ENCODE measurements at places on chromosomes 2 and 18.

DNA sequence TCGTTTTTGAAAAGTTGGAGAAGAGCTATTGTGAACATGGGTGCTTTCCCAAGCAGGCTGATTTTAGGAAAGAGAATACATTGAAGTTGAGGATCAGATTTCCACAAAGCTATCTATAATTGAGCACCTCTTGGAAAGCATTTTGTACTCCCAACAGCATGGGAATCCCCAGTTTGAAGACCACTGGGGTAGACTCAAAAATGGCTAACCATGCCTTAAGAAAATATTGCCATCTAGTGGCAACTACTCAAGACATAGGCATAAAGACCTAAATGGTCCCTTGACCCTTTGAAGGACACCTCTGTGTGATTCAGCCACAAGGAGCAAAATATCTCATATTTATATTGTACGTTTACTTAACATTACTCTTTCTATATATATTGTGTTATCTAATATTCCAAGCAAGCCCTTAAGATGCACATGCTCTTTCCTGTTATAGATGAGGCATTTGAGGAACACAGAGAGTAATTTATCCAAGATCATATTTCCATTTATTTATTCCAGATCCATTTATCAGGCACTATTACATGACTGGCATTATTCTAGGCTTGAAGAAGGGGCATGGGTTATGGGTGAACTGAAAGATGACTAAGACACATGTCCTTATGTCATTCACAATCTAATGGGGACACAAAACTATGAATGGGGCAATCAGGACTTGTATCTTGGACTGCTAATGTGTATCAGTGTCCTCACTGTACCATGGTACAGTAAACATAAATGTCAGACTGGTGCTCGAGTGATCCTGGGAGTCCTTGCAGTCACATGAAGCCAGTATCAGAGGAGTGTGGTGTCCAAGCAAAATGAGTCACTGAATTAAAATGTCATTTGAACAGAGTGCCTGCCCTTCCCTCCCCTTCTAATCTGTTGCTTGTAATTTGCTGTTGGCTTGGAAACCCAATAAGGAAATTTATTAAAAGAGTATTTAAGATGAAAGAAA is 121.0 kb upstream of the XPO1 start:
- peak; percentile 61 for DNase-seq

- DNase-seq: peak; percentile 67
Observed at GRCh38 chr2:227376656-227377396, 2.3 kb downstream of the TM4SF20 start.

DNA sequence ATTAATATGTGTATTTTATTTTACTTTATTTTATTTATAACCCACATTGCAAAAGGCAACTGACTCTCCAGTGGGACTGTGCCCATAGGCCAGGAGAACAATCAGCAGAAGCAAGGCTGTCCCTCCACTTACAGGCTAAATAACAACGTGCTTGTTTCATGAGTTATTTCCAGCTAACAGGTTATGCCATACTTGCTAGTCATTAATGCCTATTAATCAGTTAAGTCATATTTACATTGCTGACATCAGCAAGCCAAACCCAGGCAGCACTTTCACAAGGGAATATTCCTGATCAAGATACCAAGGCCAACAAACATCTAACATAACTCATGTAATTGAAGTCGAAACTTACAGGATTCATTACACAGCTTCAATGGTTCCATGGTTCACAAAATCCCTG is 92.1 kb downstream of the EN1 start:
- no peak for DNase-seq

DNA sequence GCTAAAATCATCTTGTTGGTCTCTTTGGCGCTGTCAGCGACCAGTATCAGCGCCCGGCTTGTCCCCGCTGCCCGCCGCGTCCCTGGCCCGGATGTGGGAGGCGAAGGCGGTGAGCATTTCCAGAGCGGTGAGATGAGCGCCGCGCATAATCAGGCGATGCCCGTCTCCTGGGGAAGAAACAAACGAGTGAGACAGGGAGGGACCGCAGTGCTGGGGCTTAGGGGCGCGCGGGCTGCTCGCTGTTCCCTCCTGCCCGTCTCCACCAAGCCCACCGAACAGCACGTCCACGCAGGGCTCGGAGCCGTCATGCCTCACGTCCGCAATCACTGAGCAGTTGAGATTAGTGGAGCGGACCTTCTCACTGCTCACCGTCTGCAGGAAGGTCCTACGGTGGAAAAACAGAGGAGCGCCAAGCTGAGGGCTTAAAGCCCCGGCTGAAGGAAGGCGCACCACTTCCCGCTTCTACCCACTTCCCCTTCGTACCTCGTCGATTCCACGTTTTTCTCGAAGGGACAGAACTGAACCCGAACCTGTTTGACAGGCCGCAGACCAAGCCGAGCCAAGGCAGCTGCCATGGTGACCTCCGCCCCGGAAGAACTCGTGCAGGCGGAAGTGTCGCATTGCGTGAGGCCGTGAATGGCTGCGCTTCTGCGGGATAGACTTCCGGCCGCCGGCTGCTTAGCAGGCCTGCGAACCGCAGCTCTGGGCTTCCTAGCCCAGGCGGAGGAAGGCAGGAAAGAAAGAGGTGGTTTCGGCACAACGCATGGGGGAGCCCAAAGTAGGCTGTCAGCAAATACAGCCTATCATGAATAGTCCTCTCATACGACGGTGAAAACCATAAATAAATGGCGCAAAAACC is at the start of gene MRPL53:
TSS of gene MRPL53 (minus strand) at position 595 of the 859 bp plus-strand sequence. CDS start at position 575, 20 bp downstream.
- peak; percentile 96 for DNase-seq

DNA sequence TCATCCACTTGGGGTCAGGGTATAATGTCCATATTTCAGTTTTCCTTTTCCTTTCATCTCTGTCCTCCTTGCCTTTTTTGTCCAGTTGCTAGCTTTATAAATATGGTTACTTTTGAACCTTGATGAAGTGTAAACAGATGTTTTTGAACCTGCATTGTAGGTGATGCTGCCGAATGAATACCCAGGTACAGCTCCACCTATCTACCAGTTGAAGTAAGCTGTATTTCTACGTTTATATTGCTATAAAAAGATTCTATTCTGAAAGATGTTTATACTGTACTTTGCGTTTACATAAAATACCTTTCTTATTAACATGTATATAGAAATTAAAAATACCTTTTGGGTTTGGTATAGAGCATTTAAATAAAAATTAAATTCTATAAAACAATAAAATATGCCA is 2.2 kb downstream of the IMPACT start:
- DNase-seq: no peak

- DNase-seq: no peak
Observed at GRCh38 chr2:4354164-4354563, 650.8 kb downstream of the DCDC2C start.

DNA sequence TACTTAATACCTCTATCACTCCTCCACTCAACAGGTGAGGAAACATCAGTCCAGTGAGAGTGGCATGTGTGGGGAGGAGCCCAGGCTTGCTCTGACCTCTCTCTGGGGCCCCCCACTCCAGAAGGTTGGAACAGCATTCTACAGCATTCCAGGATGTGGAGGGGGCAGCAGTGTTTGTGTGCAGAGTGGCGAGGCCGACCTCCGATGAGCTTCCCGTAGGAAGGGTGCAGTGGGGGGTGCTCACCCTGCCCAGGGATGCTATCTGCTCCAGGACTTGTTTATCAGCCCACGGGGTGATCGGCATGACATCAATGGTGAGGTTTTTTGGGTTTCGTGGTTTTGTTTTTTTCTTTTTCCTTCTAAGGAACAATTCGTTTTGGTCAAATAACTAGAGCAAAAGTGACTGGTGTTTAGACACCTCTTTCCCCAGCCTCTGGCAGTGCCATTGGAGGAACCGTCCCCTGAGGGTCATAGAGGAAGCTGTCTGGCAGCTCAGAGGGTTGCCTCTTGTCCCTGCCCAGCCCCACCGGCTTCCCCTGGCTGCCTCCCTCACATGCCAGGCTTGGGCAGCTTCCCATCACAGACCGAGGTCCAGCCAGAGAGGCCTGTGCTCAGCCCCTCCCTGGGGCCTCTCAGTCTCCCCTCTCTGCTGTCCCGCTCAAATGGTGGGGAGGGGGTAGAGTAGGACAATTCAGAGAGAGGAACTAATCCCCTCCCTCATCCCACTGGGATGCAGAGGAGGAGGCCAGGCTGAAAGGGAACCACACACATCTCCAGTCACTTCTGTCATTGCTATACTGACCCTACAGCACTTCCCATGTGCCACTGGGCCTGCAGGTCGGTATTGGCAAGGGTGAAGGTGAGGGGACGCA is 96.5 kb downstream of the ZFP36L2 start:
- peak; percentile 56 for DNase-seq

DNA sequence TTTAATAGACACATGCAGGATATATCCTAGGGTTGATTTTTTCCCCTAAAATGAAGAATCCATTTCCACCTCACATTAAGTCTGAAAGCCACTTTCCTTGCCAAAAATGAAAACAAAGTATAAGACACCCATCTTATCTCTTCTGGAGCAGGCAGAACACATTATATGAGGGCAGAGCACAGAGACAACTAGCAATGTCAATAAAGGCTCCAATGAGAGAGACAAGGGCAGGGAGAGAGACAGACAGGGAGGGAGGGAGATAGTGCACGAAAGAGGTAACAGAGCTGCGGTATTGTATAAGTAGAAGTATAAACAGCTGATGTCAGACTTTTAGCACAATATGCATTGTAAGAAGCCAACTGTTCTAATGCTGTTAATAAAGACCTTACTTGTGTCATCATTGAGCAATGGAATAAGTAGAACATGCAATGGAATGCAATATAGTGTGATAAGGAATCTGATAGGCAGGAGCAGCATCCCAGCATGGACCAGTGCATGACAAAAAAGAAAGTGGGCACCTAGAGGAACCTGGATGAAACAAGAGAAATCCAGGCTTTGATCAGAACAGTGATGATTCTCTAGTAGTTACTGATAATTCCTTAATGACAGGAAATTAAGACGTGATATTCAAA is 150.6 kb upstream of the TCF4 start:
- DNase-seq: no peak

GRCh38 chr2:105912081-105912480 is 167.4 kb downstream of the NCK2 start:
- DNase-seq: peak; percentile 22

DNA sequence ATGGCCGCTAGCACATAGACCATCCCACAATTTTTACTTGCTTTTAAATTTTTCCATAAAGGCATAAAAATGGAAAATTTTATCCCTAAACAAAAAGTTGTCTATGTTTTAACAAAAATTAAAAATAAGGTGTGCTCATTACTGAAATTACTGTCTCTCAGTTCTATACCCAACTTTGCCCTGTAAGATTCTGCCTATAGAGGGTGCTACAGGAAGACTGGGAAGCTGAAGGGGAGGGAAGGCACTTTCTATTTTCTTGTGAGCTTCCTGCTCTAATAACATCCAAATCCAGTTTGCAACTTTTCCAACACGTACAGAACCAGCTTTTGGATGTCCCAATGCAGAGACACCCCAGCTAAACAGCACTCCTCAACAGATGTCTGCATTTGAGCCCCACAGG is 666.9 kb downstream of the PLCL1 start:
- no peak for DNase-seq

DNA sequence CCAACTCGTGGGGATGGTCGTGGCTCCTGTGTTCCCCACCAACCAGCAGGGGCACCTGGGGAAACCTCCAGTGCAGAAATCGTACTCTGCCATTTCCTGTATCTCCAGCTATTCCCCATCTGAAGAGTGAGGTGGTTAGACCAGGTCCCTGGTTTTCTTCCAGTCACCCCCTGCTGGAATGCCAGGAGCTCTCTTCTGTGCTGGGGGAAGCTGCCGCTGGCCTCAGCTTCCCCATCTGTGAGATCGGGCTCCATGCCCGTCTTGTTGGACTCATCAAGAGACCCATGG is 119.7 kb downstream of the INHBB start:
- DNase-seq: no peak

DNA sequence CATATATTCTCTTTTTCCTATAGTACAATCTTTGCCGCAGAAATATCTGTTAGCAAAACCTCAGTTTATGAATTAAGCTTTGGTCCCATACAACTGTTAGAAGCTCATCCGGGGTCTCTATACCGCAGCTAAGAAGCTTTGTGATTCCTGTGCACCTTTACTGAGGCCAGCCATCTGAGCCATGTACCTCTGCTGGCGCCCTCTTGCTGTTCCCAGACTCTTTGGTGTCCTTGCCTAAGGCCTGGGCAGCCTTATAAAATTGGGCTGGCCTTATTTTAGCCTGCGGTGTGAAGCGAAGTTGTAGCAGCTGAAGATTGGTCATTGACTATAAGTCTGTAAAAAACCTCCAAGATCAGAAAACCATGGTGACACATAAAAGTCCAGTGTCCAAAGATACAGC is 1135.1 kb upstream of the CHAC2 start:
- DNase-seq: no peak

- DNase-seq: no peak
Observed at GRCh38 chr2:234745347-234745746, 206.5 kb upstream of the SH3BP4 start.

DNA sequence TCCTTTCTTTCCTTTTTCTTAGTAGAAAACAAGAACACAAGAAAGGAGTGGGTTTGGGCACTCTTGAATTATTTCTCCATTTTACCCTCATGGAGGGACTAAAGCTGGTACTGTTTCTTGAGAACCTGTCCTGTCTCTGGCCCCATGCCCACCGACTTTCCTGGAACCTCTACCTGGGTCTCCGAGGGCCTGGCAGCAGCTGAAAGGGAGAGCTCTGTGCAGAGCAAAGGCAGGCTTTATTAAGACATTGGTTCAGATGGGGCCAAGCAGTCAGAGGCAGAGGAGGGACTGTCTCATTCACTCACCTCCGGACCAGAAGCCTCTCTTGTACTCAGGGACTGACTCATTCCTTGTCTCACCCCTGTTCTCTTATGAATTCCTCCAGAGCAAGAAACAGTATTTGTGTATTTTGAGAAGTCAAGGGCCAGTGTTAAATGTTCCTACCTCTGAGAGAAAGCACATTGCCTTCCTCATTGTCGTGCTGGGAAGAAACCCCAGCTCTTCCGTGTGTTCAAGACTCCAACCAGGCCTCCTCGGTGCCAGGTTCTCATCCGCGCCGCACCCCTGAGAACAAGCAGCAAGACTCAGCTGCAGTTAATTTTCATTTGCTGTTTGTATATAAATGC is 201.9 kb upstream of the NT5C1B start:
- no peak for DNase-seq
